ENCODE measurements at places on chromosomes 12 and 14.

- DNase-seq = no peak
These were observed 5.2 kb upstream of the SLC6A13 start for GRCh38 chr12:267581-268482.

DNA sequence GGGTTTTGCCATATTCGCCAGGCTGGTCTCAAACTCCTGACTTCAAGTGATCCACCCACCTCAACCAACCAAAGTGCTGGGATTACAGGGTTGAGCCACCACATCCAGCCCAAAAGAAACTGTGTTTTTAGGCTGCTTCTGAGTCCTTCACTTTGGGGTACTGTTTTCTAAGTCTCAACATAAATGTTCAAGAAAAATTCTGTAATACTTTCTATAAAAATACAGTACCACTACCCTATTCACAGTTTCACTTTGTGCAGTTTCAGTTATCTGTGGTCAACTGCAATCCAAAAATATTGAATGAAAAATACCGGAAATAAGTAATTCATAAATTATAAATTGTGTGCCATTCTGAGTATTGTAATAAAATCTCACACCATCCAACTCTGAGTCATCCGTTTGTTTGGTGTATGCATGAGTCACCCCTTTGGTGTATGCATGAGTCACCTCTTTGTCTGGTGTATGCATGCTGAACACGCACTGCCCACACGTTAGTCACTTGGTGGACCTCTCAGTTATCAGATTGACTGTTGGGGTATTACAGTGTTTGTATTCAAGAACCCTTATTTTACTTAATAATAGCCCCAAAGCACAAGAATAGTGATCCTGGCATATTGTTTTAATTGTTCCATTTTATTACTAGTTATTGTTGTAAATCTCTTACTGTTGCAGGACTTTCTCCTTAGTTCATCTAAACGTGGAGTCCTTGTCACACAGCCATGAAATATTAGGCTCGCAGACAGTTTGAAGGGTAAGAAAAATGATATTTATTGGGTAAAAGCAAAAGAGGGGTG is 190.2 kb downstream of the FSCB start:
- no peak for DNase-seq

DNA sequence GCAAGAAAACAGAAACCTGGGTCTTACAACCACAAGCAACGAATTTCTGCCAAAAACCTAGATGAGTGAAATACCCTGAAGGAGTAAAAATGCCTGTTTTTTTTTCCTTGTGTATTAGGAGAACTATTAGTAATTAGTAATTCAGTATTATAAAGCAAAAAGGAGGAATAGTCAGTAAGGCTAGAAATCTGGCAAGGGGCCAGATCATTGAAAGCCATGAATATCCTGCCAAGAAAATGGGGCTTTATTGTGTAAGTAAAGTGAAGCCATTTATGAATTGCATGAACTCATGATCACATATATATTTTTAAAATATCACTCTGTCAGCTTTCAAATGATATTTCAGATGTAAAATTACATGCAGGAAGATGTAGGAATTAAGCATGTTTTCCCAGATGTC is 57.9 kb downstream of the TXNDC16 start:
- DNase-seq = no peak

GRCh38 chr12:120539303-120539702 is 5.1 kb downstream of the RNF10 start:
- DNase-seq = no peak

DNA sequence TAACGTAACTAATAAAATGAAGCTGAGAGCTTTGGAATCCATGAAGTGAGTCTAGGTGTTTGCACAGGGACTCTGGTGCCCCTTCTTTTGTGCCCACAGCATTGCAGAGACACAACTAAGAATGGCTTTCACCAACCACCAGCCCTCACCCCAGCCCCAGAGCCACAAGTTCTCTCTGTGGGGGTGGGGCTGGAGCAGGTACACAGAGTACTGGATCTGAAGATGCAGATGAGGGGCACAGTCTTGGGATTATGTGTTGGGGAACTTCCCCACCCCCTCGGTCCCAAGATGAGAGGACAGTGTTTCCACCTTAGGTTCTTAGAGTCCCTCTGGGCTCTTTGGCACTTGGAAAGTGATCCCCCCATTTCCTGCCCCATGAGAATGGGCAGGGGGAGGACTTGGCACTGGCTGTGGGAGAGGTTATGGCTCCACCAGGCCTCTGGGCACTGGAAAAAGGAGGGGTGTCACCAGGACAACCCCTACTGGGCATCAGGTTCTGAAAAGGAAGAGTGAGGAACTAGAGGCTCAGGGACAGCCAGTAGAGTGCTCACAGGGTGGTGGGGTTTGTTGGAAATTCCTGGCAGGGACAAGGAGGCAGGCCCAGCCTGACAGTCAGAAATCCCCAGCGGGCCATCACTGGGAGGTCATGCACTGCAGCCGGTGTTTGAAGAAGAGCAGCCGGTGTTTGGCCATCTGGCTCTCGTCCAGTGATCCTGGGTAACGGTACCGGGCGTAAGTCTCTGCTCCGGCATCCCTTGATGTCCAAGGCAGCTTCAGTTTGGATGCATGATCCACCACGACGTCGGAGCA is 6.7 kb downstream of the B4GALNT1 start:
- no peak for DNase-seq

DNA sequence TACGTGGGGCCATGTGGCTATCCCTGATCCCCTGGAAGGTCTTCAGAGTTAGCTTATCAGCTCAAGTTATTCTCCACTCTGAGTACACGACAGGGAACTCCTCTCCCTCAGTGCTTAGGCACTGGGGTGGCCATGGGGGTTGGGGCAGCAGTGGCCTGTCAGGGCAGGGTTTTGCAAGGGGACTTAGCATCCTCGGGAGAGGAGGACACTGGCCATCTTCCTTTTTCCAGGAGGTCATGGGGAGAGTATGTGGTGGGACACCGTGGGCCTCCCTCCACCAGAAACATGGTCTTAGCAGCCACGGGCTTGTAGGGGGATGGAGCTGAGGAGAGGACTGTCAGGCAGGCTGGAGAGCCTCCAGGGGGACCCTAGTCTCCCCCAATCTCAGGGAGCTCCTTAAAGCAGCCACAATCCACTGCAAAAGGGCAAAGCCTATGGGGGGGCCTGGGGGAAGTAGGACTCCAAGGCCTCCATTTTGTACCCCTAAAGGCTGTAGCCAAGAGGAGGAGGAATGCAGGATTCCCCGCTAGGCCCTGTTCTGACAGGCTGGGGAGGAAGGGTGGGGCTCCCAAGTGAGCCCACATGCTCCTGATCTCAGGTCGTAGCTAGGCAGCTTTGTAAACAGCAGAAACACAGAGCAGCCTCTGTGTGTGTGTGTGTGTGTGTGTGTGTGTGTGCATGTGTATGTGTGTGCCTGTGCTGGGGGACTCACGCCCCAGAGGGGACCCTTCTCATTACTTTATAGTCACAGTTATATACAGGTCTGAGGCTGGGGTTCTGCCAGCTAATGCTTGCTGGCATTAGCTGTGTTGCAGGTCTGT is 36.6 kb downstream of the KRT80 start:
- DNase-seq = no peak

DNA sequence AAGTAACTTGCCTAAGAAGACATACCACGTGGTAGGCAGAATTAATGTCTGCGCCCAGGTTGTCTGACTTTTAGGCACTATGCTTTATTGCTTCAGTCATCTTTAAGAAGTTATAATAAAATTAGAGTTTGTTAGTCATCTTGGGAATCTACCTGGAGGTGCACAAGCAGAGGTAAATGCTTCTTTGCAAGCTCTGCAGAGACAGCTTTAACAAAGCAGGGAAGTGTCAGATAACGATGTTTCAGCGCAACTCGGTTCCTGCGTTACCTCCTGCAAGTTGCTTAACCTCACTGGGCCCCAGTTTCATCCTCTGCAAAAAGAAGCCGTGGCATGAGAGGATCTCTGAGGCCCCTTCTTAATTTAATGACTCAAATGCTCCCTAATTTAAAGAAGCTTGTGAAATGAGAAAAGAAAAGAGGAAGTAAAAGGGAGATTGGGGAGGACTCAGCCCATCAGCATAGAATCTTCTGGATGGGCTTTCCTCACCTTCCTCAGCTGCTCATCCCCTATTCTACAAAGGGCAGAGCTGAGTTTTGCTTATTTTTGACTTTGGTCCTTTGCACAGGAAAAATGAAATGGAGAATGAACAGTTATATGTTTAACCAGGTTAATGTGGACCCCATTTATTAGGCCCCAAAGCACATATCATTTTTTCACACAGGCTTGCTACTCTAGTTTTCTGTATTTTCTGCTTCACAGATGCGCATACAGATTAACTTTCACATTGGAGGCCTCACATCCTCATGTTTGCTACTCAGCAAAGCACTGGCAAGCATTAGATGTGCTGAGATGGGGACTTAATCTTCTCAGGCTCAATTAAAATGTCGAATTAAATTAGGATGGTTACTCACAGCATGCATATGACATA is 5.1 kb downstream of the ARHGDIB start:
- DNase-seq = peak; percentile 14

- DNase-seq = no peak
These were observed 55.9 kb downstream of the ARL1 start for GRCh38 chr12:101351682-101352081.

DNA sequence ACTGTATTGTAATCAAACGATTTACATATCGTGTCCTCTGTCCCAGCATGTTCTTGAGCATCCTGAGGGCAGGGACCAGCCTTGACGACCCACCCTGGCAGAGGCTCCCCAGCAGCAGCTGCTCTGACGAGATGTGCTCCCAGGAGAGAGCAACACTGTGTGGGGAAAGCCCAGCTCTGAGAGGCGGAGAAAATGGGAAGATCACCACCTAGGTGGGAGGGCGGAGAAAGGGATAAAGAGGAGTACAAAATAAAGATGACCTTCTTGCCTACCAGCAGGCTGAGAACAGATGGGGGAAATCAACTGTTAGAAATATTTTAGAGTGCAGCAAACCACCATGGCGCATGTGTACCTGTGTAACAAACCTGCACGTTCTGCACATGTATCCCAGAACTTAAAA is 71.5 kb upstream of the CAPRIN2 start:
- DNase-seq = no peak
